ENCODE measurements at places on chromosomes 7 and 10.

DNA sequence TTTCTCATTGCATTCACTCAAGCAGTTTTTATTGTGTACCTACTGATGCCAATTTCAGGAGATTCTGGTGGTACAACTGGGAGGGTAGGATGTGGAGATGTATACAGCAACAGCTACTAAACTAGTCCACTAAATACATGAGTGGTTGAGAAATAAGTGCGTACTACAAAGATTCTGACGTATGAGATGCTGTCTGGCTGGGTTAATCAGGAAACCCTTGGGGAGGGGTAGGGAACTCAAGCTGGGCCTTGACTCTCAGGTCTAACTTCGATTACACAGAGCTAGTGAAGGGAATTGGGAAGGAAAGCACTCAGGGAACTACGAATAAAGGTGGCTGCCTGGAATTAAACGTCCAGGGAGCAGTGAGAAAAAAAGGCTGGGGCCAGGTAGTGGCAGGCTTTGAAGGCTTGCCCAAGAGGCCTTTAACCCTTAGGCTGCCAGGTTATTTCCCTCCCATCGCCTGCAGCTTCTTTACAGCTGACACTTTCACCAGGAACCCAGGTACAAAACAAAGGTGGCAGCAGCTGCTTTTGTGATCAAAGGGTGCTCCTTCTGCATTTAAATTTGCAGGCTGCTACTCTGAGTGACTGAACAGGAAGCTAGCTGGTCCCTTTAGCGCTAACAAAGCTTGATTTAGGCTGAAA lies 3.2 kb downstream of the MMS19 start:
- no peak for DNase-seq

- no peak for DNase-seq
Measured at GRCh38 chr7:28643584-28644340, 231.4 kb downstream of the CREB5 start.

GRCh38 chr10:7766241-7766640 lies 21.6 kb downstream of the KIN start:
- no peak for DNase-seq

DNA sequence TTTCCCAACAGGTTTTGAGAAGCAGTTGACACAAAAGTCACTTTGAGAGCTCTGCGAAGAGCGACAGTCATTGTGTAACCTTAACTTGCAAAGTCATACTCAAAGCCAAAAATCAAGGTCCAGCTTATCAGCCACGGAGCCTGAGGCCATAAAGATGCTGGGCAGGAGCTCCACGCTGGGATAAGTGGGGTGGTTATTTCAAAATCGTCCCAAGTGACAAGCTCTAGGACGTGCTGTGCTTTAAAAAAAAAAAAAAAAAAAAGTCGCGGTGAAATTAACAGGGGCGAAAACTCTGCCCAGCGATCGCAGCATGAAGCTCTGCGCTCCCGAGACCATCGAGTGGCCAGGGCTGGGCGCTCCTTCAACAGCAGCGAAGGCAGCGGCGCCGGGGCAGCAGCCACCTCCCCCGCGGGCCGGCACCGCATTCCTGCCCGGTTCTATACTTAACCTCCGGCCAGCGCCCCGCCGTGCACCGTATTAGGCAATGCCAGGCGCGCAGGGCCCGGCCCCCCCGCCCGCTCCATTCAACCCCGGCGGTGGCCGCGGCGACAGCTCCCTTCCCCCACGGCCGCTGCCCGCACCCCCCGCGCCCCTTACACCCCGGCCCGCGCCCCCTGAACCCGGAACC lies 657 bp downstream of the HACD1 start:
- DNase-seq: no peak

DNA sequence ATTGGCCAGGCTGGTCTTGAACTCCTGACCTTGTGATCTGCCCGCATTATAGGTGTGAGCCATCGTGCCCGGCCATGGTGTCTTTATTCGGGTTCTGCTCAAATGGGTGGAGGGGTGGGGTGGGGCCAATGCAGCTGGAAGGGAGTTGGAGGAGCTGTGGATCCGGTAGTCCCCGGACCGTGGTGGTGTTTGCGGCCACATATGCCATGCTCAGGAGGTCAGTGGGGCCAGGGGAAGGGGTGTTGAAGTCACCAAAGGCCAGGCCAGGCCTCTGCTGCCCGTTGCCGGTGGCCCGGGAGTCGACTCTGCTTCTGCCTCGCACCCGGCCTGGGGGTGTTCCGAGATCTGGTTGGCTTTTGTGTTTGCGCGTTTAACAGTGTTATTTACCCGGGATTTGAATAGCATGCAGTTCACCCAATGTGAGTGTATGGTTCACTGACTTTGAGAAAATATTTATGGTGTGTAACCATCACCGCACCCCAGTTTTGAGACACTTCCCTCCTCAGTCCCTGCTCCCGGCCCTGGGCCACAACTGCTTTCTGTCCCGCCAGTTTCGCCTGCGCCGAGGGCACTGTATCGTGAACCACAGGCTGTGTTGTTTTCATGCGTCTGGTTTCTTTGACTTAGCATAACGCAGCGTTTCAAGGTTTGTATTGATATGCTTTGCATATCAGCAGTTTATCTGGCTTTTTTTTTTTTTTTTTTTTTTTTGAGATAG lies 10.7 kb downstream of the INPP5A start:
- no peak for DNase-seq

DNA sequence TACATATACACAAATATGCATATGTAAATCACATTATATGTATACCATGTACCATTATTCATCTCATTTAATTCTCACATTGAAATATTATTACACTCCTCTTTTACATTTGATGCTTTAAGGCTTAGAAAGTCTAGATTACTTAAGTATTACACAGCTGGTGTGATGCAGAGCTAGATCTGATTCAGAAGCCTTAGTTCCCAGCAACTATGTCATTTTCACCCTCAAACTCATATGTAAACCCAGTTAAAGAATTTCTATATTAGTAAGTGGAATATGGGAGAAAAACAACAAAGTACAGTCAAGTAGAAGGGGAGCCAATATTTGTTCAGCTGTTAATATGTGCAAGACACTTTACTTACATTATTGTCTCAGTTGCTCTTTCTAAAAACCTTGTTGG lies 74.3 kb upstream of the CSTF2T start:
- peak; percentile 28 for DNase-seq

- no peak for DNase-seq
Measured at GRCh38 chr7:83908526-83908925, 259.6 kb upstream of the SEMA3E start.
